ENCODE measurements at places on chromosomes 16 and 17.

DNA sequence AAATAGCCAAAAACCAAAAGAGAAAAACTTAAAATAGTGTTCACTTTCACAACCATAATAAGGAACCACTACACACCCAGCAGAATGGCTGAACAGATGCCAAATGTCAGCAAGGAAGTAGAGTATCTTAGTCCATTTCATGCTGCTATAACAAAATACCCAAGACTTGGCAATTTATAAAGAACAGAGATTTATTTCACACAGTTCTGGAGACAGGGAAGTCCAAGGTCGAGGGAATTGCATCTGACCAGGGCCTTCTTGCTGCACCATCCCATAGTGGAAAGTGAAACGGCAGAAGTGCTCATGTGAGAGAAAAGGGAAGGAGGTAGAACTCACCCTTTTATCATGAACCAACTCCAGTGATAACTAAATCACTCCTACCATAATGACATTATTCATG, 33.8 kb upstream of the CCL22 start:
- no peak for DNase-seq

- DNase-seq, result no peak
These were observed 77.8 kb downstream of the MYH10 start for GRCh38 chr17:8552577-8553320.

DNA sequence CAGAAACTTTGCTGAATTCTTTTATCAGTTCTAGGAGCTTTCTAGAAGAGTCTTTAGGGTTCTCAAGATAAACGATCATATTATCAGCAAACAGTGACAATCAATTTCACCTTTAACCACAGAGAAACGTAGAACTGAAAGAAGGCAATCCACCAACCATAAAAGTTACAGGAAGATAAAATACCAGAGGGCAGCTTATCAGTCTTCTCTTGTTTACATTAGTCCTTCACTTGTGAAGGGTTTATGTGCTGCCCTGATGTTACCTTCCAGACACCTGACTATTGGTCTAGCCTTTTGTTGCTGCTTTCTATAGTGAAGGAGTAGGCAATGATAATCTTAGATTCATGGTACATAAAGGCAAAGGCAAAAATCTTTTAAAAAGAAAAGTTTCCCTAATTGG, 73.2 kb upstream of the EFCAB3 start:
- no peak for DNase-seq

- no peak for DNase-seq
These were observed 48.6 kb upstream of the MNT start for GRCh38 chr17:2449486-2449885.

DNA sequence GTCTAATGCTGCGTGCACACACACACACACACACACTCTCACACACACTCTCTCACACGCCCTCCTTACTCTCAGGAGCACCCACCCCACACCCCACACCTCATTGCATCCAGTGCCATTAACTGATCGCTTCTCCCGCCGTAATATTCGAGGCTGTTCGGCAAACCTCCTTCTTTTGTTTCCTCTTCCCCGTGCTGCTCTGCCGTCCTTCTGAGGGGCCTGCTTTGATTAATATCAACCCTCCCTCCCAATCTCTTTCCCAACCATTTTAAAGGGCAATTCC, 156.2 kb upstream of the TNRC6C start:
- no peak for DNase-seq

GRCh38 chr16:49495596-49496355, 122.2 kb downstream of the C16orf78 start:
- no peak for DNase-seq

GRCh38 chr17:77665833-77666232, 292.7 kb upstream of the TNRC6C start:
- DNase-seq, result no peak

- DNase-seq, result no peak
These were observed 479.6 kb downstream of the WWOX start for GRCh38 chr16:78579020-78579419.

- peak; percentile 8 for DNase-seq
These were observed 110.9 kb upstream of the TOB1 start for GRCh38 chr17:50976951-50977472.

DNA sequence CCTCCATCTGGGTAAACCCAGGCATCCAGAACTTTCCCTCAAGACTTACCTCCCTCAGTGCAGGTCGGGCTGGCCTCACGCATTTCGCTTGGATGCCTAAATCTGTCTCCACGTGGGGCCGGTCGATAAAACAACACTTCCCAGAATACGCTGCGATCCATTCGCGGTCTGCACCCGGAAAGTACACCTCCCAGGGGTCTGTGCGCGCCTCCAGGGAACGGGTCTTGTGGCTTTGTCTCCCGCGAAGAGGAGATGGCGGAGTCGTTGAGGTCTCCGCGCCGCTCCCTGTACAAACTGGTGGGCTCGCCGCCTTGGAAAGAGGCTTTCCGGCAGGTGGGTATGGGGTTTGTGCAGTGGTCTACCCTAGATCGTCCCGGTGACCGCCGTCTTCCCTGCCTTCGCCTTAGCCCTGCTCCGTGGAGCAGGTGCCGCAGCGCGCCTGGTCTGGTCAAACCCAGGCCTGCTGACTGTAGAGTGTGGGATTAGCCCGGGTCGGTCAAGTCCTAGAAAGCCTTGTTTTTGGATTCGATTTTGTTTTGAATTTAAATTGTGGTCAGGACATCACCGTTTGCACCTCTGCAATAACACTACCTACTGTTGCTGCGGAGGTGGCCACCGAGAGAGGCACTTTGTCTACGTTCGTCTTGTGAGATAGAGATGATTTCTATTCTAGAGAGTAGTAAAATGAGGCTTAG, at the start of gene RPAIN:
Gene RPAIN (plus strand): TSS at position 224 of the 695 bp plus-strand sequence. CDS start 29 bp downstream, at position 253.
- peak; percentile 90 for DNase-seq

- no peak for DNase-seq
These were observed 29.5 kb downstream of the RNF213 start for GRCh38 chr17:80290156-80290555.

GRCh38 chr16:17544785-17545184, 74.0 kb upstream of the XYLT1 start:
- DNase-seq, result no peak

DNA sequence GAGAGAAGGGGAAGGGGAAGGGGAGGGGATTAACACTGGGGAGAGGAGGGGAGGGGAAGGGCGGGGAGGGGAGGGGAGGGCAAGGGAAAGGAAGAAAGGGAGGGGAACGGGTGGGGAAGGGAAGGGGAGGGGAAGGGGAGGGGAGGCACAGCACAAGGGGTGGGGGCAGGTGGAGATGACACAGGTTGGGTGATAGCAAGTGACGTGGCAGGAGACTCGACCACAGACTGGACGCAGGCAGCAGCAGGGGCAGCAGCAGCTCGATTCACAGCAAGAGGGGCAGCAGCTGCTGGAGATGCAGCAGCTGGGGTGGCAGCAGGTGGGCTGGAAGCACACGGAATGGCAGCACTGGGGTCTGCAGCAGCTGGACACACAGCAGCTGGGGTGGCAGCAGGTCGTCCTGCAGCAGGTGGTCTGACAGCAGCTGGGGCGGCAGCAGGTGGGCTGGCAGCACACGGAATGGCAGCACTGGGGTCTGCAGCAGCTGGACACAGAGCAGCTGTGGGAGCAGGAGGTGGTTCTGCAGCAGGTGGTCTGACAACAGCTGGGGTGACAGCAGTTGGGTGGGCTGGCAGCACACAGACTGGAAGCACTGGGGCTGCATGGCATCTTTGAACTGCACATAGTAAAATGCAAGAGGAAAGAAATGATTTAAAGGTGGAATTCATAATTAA, at the start of gene KRTAP4-16:
Gene KRTAP4-16 (minus strand): TSS at position 624 of the 674 bp plus-strand sequence. CDS start 0 bp downstream, at position 624.
- DNase-seq, result no peak

DNA sequence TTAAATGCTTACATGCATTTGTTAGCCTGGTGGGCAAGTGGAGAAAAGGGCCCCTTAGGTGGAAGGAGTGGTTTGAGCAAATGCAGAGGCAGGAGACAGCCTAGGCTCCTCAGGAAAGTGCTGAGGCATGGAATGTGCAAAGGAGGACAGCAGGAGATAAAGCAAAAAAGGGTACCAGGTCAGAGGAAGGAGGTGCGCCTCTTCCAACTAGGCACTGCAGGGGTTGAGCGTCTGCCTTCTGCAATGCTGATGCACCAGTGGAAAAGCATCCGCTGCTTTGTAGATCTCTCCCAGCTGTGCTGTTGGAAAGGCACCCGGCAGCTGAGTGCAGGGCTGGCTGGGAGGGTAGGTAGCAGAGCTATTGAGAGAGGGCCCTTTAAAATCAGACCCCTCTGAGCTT, 287.0 kb upstream of the XYLT1 start:
- no peak for DNase-seq

GRCh38 chr17:62717889-62718288, 90.2 kb downstream of the MARCHF10 start:
- DNase-seq, result no peak

- DNase-seq, result peak; percentile 45
These were observed 204.9 kb downstream of the PRKCA start for GRCh38 chr17:66507103-66507923.

DNA sequence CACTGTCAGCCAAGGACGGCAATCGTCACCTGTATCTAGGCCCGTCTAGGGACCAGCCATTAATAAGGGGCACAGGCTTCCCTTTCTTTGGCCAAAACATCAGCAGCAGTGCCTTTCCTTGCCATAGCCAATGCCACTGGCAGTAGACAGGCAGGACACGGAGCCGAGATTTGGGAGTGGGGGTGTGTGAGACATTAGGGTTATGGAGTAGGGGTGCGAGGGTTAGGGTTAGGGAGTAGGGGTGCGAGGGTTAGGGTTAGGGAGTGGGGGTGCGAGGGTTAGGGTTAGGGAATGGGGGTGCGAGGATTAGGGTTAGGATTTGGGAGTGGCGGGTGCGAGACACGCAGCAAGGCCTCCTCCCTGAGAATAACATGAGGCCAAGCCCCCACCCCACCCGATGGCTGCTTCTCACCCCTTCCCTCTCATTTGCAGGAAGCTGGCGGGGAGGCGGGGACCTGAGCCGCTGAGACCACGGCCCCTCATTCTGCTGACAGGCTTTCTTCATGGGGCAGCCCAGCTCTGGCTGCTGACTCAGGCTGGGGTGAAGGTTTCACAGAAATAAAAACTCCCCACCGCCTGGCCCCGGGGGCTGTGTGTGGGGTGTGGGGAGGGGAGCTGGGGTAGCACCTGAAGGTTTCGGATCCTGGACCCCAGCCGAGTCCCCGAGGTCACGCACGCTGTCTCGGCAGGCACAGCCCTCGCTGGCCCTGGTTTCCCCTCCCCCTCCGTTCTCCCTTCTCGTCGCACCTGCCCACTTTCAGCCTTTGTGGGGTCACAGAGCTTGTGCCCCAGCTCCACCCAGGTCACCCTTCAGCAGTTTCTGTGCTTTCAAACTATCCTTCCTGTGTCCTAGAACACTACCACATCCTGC, 93.8 kb downstream of the PGS1 start:
- DNase-seq, result no peak

DNA sequence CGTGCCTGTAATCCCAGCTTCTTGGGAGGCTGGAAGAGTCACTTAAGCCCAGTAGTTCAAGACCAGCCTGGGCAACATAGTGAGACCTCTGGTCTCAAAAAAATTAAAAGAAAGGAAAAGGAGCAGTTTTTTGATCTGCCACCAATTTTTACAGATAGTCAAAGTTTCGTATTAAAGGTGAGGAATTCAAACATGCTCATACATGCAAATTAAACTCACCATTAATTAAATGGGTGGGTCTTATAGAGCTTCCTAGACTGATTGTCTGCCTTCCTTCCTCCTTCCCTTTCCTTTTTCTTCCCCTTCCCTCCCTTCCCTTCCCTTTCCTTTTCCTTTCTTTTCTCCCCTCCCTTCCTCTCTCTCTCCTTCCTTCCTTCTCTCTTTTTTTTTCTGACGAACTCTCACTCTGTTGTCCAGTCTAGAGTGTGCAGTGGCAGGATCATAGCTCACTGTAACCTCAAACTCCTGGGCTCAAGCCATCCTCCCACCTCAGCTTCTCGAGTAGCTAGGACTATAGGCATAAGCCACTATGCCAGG, 36.4 kb upstream of the VPS4A start:
- no peak for DNase-seq

DNA sequence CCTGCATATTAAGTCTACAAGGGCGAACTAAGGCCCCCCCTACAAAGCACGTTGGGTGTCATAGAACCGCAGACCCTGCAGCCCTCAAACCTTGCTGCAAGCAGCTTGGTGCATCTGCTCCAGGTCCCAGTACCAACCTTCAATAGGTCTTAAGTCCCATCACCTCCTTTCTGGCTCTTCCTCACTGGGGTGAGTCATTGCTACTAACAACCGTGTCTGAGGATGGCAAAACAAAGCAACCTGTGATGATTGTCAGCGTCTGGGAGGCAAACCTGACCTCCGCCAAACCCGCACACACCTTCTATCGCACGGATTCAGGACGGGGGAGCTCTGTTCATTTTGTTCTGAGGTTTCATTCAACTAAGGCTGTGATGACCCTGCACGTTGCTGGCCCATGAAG, 138.9 kb downstream of the SLC39A11 start:
- no peak for DNase-seq

GRCh38 chr16:46748775-46749705, 896 bp upstream of the MYLK3 start:
- no peak for DNase-seq

- no peak for DNase-seq
These were observed 13.6 kb downstream of the CEP131 start for GRCh38 chr17:81209141-81209540.

- DNase-seq, result no peak
These were observed 240 bp downstream of the WBP2 start for GRCh38 chr17:75854881-75855309.

- no peak for DNase-seq
These were observed 214.1 kb downstream of the SEC14L1 start for GRCh38 chr17:77354670-77355455.

GRCh38 chr16:75029854-75030253, 31.0 kb downstream of the ZNRF1 start:
- DNase-seq, result no peak

DNA sequence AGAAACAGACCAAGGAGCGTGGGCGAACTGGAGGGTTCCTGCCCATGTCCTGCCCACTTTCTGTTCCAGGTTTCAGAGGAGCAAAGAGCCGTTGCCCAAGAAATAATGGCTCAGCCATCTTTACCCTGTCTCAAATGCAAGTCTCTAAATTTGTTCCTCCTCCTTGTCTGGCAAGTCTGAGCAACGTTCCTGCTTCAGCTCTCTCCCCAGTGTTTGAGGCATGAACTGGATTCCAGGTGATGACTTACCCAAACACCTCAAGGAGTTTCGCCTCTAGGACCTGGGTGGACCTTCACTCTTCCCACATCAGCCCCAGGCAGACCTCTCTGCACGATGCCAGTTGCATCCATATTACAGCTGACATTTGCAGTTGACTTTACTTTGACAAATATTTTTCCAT, 521.9 kb upstream of the HSBP1 start:
- DNase-seq, result no peak

GRCh38 chr17:67392111-67392510, 15.0 kb downstream of the PITPNC1 start:
- no peak for DNase-seq
